ENCODE measurements at places on chromosomes 2 and 18.

DNA sequence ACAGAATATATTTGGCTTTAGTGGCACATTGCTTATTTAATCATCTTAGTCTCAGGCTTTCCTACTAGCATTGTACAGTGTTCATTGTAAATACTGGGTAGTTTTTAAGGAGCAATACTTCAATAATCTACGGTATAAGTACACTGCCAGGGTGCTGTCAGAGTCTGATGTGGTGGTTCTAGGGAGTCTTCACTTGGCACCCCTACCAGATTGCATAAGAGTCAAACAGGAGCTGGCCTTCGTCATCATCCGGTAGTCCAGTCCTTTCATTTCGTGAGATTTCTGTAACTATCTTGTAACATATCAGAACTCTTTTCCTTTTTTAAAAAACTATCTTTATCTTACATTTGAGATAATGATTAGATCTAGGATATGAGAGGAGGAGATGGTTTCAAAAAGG, 91.1 kb downstream of the ZNF532 start:
- DNase-seq, result no peak

- no peak for DNase-seq
Measured at GRCh38 chr18:10051877-10052631, 138.2 kb downstream of the VAPA start.

DNA sequence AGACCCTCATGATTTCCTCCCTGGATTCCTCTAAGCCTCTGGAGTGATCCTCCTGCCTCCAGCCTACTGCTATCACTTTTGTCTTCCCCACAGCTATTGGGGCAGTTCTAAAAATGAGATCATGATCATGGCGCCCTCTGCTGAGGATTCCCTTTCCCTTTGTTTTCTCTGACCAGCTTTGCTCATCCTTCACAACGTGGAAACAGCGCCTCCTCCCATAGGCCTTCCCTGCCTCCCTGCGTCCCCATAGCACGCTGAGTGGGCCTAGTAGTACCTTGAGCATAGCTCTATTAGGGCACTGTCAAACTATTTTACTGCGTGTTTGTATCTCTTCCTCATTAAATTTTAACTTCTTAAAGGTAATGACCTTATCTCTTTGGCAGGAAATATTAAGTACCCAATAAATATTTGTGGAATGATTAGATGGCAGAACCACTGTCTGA, 207.0 kb upstream of the FANCL start:
- no peak for DNase-seq

GRCh38 chr2:238730001-238730669, 117.8 kb upstream of the TWIST2 start:
- no peak for DNase-seq

GRCh38 chr2:9826208-9826607, 17.1 kb upstream of the TAF1B start:
- no peak for DNase-seq

DNA sequence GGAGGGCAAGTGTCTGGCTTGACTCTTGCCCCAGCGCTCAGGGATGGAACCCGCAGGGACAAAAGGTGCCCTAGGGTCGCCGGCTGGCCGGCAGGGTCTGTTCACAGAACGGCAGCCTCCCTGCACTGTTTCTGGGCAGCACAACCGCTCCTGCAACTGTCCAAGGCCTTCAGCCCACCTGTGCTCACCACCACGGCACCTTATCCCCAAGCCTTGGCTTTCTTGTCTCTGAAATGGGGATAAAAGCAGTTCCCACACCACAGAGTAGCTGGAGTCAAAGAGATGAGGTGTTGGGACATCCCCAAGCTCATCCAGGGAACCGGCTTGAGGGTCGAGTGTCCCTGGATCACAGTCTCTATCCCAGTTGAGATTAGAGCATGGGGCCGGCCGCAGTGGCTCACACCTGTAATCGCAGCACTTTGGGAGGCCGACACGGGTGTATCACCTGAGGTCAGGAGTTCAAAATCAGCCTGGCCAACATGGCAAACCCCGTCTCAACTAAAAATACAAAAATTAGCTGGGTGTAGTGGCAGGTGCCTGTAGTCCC, 4.7 kb downstream of the SNORC start:
- no peak for DNase-seq

- DNase-seq, result no peak
Measured at GRCh38 chr2:11786592-11786991, 40.2 kb downstream of the LPIN1 start.

GRCh38 chr2:138182937-138183312, 218.7 kb downstream of the HNMT start:
- DNase-seq, result no peak

DNA sequence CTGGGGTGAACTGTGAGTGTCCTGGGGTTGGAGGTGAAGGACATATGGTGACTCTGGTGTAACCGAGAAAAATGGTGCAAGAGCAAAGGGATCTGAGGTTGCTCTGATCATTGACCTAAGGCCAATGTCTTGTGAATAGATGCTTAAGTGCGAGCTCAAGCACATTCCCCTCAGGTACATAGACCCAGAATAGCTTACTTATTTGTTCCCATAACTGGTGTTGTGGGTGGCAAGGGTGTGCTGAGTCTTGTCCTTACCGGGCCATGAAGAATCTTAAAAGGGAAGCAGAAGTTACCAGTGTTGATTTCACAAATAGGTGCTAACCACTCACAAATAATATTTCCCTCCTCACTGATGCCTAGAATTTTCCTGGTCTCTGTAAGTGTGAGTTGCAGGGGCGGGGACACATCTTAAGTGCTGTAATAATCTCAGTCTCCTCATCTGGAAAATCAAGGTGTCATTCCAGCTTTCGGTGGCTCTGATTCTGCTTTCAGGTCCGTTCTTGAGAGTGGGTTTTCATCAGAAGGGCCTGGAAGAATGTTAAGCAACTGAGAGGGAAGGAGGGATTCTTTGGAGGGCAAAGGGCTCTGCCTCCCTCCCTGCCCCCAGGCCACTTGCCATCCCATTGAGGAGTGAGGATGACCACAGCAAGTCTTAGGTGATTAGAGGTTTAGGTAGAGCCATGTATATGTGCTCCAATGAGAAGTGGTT, 54.9 kb downstream of the LIPG start:
- no peak for DNase-seq

DNA sequence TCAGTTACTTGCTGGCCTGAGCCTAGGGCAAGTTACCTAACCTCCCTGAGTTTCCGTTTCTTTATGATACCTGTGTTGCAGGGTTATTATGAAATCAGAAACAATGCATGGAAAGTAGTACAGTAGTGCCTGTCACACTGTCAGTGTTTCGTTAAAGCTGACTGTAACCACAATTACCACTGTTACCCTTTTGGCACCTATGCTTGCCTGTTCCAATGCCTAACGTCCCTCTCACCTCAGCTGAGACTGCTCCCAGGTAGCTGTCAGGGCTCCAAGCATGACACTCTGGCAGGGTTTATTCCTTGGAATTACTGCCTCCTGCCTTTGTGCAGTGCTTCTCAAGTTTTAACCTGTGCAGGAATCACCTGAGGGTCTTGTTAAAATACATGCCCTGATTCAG, 135.2 kb upstream of the RBMS1 start:
- no peak for DNase-seq

GRCh38 chr2:198371921-198372543, 567.6 kb downstream of the PLCL1 start:
- no peak for DNase-seq

DNA sequence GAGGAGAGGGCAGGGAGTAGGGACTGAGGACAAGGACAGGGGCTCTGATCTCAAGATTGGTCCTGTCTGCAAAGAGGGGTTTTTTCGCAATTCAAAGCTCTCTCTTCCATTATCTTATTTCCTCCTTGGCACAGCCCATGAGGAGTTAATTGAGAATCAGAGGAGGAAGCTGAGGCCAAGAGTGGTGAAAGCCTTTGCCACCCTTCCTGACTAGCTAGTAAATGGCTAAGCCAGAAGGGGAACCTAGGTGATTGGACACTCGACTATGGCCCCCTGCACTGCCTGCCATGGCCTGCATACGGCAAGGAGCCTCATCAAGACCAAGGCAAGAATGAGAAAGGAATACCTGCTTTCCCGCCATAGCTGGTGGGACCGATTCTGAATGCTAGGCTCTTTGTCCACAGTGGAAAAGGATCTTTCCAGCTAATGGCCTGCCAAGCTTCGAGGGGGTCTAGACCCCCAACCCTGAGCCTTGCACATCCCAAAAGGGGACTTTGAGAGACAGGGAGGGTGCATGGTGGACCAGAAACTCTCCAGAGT, 237.9 kb downstream of the HAUS1 start:
- DNase-seq, result no peak
